ENCODE measurements at places on chromosomes 16 and 17. TPM values are rescaled to one million over a fixed set of nuclear protein-coding genes. Genes with fewer than 3 reads are reported as not detected.

NT5C gene
- 38.6 TPM for total RNA-seq

CPHXL2 gene
- not detected for total RNA-seq

ASB16 gene
- not detected for total RNA-seq

IGFALS gene
- total RNA-seq: 0.18 TPM

TPSD1 gene
- total RNA-seq: not detected

CCDC40 gene
- total RNA-seq: 11.0 TPM

CD79B gene
- total RNA-seq: not detected

GRIN2A gene
- total RNA-seq: not detected

PHAF1 gene
- total RNA-seq: 19.5 TPM

DNA sequence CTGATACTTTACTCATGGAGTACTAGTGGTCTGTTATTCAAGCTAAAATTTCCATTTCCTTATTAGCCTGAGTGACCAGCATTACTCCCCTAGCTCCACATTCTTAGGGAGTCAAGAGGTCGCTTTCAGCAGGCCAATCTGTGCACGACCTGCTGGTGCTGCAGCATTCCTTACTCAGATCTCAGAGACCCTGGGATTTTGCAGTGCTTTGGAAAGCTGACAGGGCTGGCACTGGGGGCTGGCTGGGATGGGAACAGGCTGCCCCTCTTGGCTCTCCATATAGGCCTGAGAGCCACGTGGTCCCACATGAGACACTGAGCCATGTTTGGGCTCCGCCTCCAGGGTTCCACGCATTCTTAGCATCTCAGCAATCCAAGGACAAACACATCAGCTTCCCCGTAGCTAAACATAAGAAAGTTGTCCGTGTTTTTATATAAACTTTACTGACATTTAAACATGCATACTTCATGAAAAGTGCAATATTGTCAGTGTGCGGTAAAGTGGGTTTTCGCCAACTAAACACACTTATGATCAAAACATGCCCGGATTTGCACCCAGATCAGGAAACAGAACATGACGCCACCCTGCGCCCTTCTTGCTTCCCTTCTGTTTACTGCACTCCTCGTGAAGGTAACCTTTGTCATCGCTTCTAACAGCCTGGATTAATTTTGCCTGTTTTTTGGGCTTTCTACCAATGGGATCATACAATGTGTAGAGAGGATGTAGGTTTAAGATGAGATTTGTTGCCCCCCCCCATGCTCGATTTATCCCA, 254.5 kb upstream of the CACNG5 start:
- H3K4me1 ChIP-seq: peaks cover 8% of the 10 kb centered on the region
- H3K27me3 ChIP-seq: no peaks in the 10 kb centered on the region
- H3K4me3 ChIP-seq: no peak overlapping the region
- H3K36me3 ChIP-seq: no peaks in the 10 kb centered on the region
- peak overlapping the region; percentile 3 for H3K27ac ChIP-seq
- DNase-seq: peak; percentile 25

GRCh38 chr17:21173543-21173942, 40.4 kb downstream of the TMEM11 start:
- no peak for DNase-seq
- H3K4me3 ChIP-seq: no peak overlapping the region
- no peak overlapping the region for H3K27ac ChIP-seq
- H3K27me3 ChIP-seq: no peaks in the 10 kb centered on the region

- H3K27me3 ChIP-seq: no peaks in the 10 kb centered on the region
- no peak overlapping the region for H3K27ac ChIP-seq
- H3K4me1 ChIP-seq: peaks cover 15% of the 10 kb centered on the region
- no peak for DNase-seq
- H3K36me3 ChIP-seq: no peaks in the 10 kb centered on the region
These were observed 78.4 kb downstream of the ZNF778 start for GRCh38 chr16:89295915-89296314.

DNA sequence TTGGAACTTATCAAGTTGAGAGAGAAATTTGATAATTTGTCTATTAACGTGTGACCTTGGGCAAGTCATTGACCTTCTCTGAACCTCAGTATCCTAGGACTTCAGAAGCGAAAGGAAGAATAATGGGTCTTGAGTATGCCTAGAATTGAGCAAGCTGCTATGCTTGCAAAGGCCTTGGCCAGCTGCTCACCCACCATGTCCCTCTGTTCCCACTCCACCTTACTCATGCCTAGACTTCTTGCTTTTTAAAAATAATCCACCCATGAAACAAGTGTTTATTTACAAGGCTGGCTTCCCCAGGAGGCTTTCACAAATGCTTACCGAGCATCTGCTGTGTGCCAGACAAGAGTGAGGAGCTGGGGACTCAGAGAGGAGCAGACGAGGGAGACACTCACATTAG, 590.6 kb downstream of the MAF start:
- DNase-seq: no peak
- no peak overlapping the region for H3K4me3 ChIP-seq
- no peaks in the 10 kb centered on the region for H3K27me3 ChIP-seq
- H3K27ac ChIP-seq: no peak overlapping the region
- H3K36me3 ChIP-seq: no peaks in the 10 kb centered on the region
- peaks cover 21% of the 10 kb centered on the region for H3K4me1 ChIP-seq

DNA sequence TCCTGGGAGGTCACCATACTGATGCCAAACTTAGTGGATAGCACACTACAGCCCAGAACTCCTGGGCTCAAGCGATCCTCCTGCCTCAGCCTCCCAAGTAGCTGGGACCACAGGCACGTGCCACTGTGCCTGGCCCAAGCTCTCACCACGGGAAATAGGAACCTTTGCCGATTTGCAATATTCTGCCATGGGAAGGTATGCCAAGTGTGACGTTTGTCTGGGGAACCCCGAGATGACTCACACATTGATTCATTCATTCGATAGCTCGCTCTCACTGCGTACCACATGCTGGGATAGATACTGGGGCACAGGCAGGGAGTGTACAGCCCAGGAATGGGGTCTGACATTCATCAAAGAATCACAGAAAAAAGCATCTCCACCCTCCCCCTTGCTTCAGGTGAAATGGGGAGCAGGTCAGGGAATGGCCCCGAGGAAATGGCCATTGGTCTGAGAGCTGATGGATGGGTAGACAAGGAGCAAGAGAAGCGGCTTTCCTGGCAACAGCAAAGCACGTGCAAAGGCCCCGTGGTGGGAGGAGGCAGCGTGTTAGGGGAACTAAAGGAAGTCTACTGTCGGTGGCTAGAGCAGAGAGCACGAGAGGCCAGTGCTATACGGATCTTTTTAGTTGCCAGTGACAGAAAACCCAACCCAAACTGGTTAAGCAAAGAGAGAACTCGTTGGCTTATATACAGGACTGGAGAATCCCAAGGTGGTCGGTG, 44.1 kb downstream of the DNAH17 start:
- no peak overlapping the region for H3K4me3 ChIP-seq
- peak overlapping the region; percentile 27 for H3K27ac ChIP-seq
- no peaks in the 10 kb centered on the region for H3K36me3 ChIP-seq
- H3K4me1 ChIP-seq: peaks cover 43% of the 10 kb centered on the region
- peak; percentile 80 for DNase-seq

DNA sequence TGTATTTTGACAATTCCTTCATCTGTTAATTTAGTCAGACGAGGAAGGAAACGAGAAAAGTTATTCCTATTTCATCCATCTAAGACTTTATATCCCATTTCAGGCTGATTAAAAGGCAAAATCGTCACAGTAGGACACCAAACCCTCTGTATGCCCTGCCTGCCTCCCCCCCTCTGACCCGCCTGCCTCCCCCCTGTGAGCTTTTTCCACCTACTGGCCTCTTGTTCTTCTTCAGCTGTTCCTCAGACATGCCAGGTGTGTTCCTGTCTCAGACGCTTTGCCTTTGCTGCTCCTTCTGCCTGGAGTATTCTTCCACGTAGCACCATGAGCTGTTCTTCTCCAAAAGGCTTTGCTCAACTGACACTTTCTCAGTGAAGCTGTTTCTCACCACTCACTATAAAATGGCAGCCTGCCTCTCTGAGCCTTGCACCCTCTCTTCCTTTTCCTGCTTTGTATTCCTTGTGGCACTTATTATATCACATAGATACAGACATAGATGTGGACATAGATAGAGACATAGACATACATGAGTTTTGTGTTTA, 723.4 kb downstream of the MAF start:
- no peaks in the 10 kb centered on the region for H3K27me3 ChIP-seq
- DNase-seq: no peak
- H3K4me3 ChIP-seq: no peak overlapping the region

DNA sequence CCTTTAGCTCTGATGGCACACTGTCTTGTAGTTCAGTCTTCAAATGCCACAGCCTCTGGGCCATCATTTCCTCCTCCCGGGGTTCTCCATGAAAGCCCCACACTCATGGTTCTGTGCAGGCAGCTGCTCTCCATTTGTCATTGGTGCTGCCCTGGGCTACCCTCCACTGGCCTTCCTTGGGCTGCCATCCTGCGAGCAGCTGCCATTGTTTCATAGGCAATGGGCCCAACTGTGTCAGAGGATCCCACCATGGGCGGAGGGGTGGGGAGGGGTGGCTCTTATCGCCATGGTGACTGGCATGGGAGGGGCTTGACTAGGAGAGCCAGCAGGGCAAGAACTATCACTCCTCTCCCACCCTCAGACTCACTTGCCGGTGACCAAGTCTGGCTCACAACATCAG, 38.6 kb upstream of the BRD7 start:
- no peaks in the 10 kb centered on the region for H3K36me3 ChIP-seq
- no peak for DNase-seq
- no peaks in the 10 kb centered on the region for H3K27me3 ChIP-seq

DNA sequence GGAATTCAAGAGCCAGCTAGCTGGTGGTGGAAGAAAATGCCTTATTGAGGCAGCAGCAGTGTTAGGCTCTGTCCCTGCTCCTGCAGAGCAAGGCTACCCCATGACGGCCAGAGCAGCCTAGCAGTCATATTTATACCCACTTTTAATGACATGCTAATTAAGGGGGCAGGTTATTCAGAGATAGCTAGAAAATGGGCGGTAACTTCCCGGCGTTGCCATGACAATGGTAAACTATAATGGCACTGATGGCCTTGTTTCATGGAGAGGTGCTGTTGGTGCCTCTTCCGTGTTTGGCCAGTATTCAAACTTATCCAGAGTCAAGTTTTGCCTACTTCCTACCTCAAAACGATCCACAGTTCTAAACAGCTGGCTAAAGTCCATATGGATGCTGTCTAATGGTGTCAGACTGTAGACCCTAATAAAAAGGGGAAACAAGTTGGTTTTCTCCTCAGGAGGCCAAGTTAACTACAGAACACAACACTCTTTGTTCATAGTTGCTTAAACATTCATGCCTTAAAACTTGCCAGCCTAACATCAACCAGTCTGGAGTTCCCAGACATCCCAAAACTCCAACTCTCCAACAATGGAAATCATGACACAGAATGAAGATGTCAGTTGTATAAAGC, 3.7 kb upstream of the SCNN1B start:
- no peaks in the 10 kb centered on the region for H3K27me3 ChIP-seq
- H3K4me3 ChIP-seq: no peak overlapping the region
- H3K4me1 ChIP-seq: peaks cover 50% of the 10 kb centered on the region
- no peak overlapping the region for H3K27ac ChIP-seq

GRCh38 chr16:54165174-54165911, 121.2 kb downstream of the IRX3 start:
- no peaks in the 10 kb centered on the region for H3K27me3 ChIP-seq
- DNase-seq: no peak
- no peaks in the 10 kb centered on the region for H3K4me1 ChIP-seq
- no peak overlapping the region for H3K4me3 ChIP-seq
